ENCODE measurements at places on chromosomes 2 and 18.

DNA sequence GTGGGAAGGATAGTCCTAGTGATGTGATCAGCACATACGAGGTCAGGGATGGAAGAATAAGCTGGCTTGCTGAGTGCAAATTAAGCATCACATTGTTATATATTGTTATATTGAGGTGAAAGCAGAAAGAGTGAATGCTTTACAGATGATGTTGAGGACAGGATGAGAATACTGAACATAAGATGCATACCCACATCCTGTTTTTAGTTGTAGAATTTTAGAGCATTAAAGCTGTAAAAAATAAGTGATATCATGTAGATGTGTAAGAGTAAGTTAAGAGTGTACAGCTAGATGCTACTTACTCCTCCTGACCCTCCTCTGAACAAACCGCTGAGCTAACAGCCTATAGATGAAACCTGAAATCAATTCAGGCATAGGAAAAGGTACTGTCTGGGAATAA is 271.0 kb upstream of the KCNJ3 start:
- no peak for DNase-seq

GRCh38 chr2:50712569-50712968 is 319.4 kb downstream of the NRXN1 start:
- DNase-seq: no peak

DNA sequence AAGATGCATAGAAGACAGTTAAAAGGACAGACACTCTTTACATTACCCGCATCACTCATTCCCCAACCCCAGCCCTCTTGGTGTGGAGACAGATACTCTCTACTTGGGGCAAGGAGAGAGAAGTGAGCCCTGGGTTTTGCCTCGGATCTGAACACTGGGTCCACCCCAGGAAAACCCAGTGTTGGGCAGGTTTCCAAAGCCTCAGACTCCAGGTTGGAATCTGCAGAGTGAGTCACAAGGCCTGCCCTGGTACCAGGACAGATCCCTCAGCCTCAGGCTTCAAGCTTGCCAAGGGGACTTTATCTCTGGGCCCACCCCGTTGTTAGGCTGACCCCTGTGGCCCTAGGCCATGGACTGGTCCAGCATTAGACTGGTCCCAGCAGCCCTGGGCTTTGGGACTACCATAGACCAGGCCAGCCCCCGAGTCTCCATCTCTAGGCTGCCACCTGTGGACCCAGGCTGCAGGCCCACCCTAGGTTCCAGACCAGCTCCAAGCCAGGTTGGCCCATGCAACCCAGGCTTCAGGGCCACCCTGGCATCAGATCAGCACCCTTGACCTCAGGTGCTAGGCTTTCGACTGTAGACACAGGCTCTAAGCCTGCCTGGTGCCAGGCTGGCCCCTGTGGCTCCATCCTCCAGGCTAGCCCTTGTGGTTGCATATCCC is 112.8 kb downstream of the GULP1 start:
- no peak for DNase-seq

GRCh38 chr2:102806250-102806837 is 44.5 kb downstream of the TMEM182 start:
- DNase-seq: peak; percentile 81

- no peak for DNase-seq
These were observed 22.5 kb downstream of the CAVIN2 start for GRCh38 chr2:191824398-191824797.

DNA sequence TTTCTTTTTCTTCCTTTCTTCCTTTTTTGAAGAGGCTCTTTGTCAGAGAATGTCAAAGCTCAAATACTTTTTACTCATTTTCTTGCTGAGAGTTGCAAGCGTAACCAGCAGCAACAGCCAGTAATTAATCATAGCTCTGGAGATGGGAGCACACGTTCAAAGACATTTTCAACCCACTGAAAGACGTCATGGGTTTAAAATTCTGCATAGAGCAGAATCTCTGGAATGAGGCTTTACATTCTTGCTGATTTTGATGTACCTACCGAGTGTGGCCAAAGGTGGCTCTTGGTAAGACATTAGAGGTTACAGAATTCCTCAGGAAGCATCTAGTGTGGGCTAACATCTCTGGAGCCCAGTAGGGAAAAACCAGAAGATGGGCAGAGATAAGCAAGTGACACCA is 292.5 kb downstream of the MTX2 start:
- no peak for DNase-seq
